ENCODE measurements at places on chromosomes 12 and 14. TPM values are rescaled to one million over a fixed set of nuclear protein-coding genes. Genes with fewer than 3 reads are reported as not detected.
A peak's percentile ranks its signal among the peaks of the same experiment; 100 is the strongest.

The SELPLG gene
- 0.66 TPM for total RNA-seq

- DNase-seq, result peak; percentile 80
Measured at GRCh38 chr12:8108808-8109398, 14.5 kb upstream of the CLEC4A start.

GRCh38 chr12:46433829-46434228 lies 61.3 kb upstream of the SLC38A2 start:
- no peak for DNase-seq

DNA sequence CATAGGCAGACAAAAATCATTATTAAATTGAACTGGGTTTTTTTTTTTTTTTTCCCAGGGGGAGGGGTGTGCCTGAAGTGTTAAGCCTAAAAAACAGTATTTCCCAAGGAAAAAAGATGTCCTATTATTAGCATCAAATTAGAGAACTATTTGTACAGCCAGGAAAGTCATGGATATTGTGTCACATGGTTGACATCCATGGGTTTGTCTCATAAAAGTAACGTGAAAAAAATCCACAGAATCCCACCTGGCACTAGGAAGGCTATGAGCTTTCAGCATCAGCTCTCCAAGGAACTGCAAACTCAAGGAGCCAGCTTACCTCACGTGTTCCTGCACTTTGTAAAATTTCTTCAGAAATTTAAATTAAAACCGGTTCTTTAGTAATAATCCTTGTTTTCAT lies 69.1 kb upstream of the EGLN3 start:
- no peak for DNase-seq

- DNase-seq, result no peak
Measured at GRCh38 chr12:79527473-79527872, 163.3 kb downstream of the PAWR start.

DNA sequence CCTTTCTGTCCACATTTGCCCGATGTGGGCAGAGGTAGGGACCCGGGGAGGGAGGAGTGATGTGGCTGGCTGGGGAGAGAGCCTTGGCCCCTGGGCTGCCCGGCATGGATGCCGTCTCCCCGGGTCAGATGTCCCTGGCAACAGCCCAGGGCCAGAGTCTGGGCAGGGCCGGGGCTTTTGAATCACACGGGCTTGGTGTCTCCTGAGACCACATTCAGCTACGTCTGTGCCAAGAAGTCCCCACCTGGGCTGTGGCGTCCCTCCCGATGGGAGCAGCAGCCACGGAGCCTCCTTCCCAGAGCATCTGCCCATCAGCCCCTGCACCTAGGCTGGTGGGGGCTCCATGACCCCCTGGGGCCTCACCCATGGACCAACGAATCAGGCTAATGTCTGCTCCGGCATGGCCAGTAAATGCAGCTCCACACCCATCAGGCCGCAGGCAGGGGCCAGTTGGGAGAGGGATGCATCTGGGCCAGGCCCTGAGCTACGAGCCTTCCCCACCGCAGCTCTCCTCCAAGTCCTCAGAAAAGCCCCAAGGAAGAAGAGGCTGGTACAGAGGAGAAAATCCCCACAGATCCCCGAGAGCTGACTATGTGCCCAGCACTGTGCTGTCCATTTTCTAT lies 109.4 kb downstream of the RFLNA start:
- no peak for DNase-seq

The MIS18BP1 gene
- total RNA-seq, result 18.8 TPM

DNA sequence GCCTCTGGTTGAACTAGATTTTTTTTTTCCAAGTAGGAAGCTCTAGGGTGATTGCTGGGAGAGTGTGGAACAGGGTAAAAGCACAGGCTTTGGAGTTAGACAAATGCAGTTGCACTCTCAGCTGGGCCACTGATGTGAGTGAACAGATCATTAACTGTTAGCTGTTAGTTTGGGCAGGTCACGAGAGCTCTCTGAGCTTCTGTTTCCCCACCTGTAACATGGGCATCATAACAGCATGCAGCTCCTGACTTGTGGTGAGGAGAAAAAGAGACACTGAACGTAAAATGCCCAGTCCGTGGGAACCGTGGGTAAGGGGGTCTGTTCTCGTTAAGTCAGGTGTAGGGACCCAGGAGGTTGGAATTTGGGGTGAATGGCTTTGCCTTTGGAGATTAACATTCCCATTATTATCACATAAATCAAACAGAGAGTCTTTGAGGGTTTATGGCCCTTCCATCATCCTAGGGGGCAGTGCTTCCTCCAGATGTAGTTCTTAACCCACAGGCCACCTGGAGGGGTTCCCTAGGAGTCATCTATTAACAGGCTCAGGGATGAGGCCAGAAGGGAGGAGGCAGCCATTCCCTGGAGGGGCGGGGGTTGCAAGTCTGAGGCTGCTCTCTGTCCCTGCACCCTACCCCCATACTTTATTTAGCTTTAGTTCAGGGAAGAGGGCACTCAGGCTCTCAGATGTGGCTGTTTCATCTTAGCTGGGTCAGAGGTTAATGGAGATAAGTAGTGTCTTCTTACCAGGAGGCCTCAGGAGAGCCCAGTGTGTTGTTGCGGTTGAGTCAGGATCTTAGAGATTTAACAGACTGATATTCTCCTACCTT lies 135.2 kb downstream of the DACT1 start:
- DNase-seq, result no peak

DNA sequence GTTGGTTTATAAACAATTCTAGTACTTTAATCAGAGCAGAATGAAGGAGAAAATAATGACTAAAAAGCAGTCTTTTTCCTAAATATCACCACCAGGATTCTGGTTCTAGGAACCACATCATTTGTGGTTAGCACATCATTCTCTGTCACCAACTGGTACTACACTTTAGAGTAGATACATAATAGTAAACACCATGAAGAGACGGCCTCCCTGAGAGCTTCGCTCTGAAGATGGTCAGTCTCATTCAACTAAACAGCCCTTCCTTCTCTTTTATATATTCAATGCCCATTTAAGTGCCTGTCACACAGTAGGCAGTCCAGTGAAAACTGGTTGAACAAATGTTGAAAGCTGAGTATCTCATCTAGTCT lies 10.9 kb downstream of the SLC38A2 start:
- DNase-seq, result no peak

DNA sequence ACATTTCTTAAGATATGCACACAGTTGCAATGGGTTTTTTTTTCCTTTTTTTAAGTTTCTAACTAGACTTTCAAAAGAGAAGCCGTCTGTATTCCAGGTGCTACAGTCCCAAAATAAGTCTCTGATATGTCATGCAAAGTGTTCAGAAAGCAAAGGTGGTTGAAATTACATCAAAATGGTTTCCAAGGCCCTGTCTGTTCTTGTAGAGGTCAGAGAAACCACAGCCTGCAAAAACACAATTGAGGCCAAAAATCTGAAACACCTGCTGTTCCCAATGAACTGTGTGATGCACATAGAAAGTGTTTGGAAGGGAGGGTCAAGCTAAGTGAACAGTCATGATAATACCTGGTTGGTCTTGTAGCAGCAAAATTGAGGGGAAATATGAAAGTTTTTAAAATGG lies 91.0 kb downstream of the VRK1 start:
- DNase-seq, result no peak

DNA sequence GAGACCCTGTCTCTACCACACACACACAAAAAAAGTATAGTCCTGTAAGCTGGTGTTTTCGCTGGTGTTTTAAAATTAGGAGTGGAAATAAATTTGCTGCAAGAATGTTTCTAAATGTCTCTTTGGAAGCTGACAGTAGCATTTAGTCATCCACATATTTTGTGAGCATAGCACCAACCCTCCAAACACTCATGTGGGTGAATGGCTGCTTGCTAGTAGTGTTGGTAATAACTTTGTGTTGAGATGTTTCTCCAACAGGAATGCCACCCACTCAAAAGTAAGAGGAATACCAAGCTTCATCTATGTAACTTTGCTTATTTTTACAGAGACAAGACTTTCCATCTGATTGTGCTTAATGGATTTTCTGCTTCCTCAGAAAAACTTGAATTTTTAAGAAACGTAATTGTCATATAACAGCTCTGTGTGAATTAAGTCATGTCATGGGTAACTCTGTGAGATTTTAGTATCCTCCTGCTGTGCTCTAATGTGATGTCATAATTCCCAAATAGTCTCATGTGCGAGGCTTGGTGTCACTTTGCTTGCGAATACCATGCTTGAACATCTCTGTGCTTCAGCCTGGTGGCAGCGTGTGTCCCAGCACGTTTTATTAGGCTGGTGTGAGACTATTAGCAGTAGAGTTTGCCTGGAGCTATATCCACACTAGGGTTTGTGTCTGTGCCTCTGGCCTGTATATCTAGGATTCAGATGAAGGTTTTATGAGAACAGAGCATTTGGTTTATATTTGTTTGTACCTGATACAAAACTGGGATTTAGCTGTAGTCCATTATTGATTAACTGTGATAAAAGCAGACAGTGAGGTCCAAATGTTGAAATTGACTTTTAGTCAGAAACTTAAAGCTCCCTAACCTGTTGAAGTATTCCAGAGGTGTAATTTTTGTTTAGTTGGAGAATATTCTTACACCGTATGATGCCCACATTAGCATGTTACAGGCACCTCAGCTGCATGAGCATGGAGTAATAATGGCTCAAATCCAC lies 80.5 kb downstream of the FBXW8 start:
- no peak for DNase-seq

- no peak for DNase-seq
Measured at GRCh38 chr14:70801836-70802235, 7.5 kb downstream of the MAP3K9 start.

DNA sequence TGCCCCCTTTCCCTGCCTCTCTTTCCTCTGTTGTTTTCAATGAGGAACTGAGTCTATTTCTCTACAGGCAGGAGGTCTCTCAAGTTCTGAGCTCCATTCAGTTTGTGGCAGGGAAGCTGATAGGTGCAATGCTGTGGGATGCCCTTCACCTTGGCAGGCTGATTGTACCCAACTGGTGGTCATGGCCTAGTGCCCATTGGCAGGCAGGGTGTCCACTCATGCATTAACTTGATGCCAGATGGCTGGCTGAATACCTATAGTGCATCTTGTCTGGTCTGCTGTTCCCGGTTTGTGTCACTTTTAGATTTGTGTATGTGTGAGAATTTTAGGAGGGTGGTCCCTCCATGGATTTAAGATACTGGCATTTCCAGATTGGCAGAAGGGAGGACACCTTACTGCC lies 20.0 kb upstream of the ITGA5 start:
- no peak for DNase-seq

The NKX2-1 gene
- not detected for total RNA-seq

The EPYC gene
- total RNA-seq, result not detected

- no peak for DNase-seq
Measured at GRCh38 chr12:50734409-50735263, 29.3 kb upstream of the ATF1 start.

DNA sequence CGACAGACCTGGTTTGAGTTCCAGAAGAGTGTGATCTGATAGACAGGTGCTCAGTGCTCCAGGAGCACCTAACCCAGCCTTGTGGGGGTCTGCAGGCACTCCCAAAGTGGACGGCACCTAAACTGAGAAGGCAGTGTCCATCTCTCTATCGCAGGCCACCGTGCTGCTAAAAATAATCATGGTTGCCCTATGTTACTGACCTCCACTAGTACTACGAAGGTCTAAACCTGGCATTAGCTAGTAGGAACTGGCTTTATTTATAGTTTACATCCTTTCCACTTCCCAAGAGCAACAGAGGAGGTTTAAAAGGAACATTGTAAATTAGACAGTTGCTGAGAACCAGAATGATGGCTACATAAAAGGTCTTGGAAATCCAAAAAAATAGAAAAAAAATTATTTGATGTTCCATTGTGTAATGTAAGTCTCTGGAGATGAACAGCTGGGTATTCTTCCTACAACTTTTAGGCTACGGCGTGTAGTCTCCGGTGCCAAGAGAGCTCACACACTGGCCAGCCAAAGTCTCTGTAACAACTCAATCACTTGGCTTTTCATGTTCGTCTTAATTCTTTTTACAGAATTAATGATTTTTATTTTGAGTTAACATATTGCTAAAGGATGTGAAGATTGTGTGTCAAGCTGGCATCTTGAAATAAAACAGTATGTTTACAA lies 27.3 kb downstream of the PPFIBP1 start:
- no peak for DNase-seq

GRCh38 chr12:64181430-64182291 lies 40.4 kb downstream of the KICS2 start:
- DNase-seq, result peak; percentile 57

- DNase-seq, result peak; percentile 59
Measured at GRCh38 chr12:31324845-31325523, 966 bp downstream of the SINHCAF start.

DNA sequence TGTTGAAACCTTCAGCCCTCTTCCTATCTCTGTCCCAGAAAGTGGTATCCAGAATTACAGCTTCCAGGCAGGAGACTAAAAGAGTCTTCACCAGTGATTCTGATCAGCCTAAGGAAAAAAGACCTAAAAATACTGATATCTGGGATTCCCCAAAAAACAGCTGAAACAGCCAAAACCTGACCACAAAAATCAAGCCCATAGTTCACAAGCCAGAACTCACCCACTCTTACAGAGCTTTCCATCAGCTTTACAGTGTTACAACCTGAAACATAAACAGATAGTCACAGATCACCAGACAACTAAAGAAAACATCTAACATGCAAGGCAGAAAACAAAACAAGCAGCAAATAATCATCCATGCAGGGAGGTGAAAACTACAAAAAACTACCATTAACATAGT lies 26.0 kb upstream of the TSPAN8 start:
- no peak for DNase-seq

- no peak for DNase-seq
Measured at GRCh38 chr12:104959335-104959841, 1.3 kb upstream of the SLC41A2 start.

GRCh38 chr14:59208224-59208814 lies 19.9 kb downstream of the DAAM1 start:
- DNase-seq, result no peak

The PHLDA1 gene
- 11.9 TPM for total RNA-seq

- DNase-seq, result no peak
Measured at GRCh38 chr12:52038447-52038846, 12.8 kb upstream of the NR4A1 start.

The FZD10 gene
- total RNA-seq, result under 0.01 TPM

The POTEG gene
- total RNA-seq, result not detected

The CHURC1 gene
- total RNA-seq, result 29.1 TPM

DNA sequence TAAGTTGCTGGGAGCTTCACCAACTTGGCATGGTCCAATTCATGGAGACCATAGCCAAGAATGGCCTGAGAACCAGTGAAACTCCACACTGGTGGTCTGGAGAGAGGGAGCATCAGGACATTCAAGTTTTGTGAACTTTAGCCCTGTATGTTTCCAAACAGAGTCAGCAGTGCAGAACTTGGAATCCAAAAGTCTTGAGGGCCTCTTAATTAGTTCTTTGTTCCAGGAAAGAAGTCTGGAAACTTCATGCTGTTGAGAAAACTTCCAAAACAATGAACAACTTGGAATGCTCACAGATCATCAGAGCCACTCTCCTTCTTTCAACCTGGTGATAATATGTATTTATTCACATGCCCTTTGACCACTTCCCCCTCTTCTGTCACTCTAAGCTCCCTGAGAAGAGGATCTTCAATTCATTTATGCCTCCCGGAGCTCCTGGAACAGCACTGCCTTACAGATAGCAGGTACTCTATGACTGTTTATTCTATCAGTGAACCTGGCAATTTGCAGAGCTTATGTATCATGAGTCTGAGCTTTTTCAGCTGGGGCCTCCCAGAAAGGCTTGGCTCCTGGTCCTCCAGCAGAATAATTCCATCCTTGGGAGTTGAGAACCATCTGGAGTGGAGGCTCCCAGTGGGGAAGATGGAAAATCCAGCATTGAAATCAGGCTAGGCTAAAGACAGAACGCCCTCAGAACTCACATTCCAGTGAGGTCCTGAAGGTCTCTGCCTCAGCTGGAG lies 191.4 kb downstream of the KTN1 start:
- DNase-seq, result no peak
